Fibroblast of skin of left biceps (primary cell): ENCODE measurements at places on chromosomes 11 and 22.

DNA sequence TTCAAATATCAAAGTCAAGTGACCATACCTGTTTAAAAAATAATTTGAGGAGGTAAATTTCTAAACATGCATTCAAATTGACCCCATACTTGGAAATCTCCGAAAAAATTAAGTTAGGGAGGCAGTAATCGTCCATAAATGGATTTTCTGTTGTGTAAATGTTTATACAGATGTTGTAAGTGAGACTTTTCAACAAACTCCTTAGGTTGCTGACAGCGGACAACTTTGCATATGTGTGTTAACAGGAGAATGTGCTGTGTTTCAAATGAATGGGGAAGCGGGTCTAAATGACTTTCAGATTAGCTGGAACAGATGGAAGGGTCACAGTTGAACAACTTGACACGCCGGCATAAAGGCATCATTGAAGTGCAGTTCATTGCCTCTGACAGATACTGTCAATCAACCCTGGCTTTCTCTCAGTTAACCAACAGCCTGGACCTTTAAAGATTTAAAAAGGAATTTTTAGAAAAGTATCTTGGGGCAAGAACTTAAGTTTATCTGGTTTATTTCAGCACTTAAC lies 98.2 kb upstream of the DBX1 start:
- no peak for DNase-seq

- DNase-seq: no peak
Observed at GRCh38 chr11:14443638-14444037, 56.0 kb downstream of the COPB1 start.

- DNase-seq: peak; percentile 70
Observed at GRCh38 chr11:122036018-122036417, 80.0 kb downstream of the BLID start.

- no peak for DNase-seq
Observed at GRCh38 chr22:46355996-46356471, 20.5 kb downstream of the TRMU start.

DNA sequence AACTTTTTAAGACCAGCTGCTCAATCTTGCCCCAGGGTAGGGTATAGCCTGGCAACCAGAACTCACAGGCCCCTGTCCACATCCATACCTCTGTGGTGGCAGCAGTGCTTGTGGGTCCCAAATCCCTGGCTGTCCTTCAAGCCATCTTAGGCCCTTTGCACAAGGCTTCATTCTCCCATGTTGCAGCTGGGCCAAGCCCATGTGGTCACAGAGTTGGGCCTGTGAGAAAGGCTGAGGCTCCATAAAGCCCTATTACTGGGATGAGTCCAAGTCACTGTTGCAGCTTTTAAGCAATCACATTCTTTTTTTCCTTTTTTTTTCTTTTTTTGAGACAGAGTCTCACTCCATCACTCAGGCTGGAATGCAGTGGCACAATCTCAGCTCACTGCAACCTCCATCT lies 47.9 kb upstream of the SLC25A1 start:
- no peak for DNase-seq

DNA sequence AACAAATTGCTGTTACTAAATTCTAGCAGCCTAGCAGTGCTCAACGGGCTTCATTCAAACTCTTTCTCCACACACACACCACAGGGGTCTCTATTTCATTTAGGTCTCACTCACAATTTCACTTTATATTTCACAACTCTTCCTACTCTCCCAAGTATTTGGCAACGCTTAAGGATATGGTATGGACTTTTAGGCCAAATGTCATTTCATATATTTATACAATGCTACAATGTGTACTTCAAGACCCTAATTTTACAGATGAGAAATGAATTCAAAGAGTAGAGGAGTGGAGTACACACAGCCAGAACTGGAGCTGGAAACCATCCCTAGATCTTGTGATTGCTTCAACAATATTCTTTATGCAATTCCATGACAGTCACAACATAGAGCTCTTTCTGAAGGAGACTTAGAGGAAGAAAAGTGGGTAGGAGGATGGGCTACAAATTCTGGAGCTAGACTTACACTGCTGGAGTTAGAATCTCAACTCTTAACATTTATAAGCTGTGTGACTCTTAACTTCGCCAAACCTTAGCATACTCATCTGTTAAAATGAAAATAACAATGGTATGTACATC lies 2.5 kb upstream of the MS4A13 start:
- DNase-seq: no peak

DNA sequence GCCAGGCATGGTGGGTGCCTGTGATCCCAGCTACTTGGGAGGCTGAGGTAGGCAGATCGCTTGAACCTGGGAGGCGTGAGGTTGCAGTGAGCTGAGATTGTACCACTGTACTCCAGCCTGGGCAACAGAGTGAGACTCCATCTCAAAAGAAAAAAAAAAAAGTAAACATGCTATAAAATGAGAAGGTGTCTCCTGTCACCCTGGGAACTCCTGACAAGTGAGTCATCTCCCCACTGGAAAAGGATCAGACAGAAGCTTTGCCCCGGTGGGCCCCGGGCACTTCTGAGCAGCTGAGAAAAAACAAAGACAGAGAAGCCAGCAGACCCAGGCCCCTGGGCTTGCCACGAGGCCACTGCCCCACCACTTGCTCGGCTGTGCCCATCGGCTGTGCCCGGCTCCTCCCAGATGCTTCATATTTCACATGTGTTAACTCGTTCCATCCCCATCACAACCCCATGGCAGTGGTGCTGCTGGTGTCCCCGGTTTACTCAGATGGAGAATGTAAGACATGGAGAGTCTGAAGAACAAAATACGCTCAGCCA lies 22.3 kb downstream of the TTLL1 start:
- no peak for DNase-seq
